ENCODE measurements at places on chromosomes 12 and 14. TPM values are rescaled to one million over a fixed set of nuclear protein-coding genes. Genes with fewer than 3 reads are reported as not detected.

The LALBA gene
- polyA plus RNA-seq = not detected

The RBP5 gene
- polyA plus RNA-seq = 0.11 TPM

The LPAR5 gene
- polyA plus RNA-seq = 0.23 TPM

- no peaks in the 10 kb centered on the region for H3K27me3 ChIP-seq
- no peaks in the 10 kb centered on the region for H3K4me1 ChIP-seq
- no peak for DNase-seq
- no peaks in the 10 kb centered on the region for H3K36me3 ChIP-seq
- no peak overlapping the region for H3K4me3 ChIP-seq
- no peak overlapping the region for H3K27ac ChIP-seq
Observed at GRCh38 chr12:130743176-130743575, 27.1 kb upstream of the RIMBP2 start.

DNA sequence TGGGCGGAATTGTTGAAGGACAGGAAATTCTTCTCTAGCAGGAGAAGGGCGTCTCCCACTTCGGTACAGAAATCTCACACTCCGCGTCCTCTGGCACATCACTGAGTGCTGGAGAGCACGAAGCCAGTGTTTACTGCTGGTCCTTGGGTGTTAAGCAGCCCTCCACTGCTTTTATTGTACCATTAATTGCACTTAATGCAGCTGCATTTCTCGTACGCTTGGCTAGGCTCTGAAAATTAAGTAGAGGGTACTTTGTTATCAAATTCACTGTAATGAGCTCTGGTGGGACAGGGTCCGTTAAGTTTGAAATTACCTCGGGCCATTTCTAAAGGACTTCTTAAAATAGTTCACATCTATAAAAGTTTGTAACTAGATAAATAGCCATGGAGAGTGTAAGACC, 411.2 kb downstream of the NPAS3 start:
- H3K4me3 ChIP-seq = no peak overlapping the region
- peaks cover under 1% of the 10 kb centered on the region for H3K27me3 ChIP-seq
- no peak for DNase-seq

DNA sequence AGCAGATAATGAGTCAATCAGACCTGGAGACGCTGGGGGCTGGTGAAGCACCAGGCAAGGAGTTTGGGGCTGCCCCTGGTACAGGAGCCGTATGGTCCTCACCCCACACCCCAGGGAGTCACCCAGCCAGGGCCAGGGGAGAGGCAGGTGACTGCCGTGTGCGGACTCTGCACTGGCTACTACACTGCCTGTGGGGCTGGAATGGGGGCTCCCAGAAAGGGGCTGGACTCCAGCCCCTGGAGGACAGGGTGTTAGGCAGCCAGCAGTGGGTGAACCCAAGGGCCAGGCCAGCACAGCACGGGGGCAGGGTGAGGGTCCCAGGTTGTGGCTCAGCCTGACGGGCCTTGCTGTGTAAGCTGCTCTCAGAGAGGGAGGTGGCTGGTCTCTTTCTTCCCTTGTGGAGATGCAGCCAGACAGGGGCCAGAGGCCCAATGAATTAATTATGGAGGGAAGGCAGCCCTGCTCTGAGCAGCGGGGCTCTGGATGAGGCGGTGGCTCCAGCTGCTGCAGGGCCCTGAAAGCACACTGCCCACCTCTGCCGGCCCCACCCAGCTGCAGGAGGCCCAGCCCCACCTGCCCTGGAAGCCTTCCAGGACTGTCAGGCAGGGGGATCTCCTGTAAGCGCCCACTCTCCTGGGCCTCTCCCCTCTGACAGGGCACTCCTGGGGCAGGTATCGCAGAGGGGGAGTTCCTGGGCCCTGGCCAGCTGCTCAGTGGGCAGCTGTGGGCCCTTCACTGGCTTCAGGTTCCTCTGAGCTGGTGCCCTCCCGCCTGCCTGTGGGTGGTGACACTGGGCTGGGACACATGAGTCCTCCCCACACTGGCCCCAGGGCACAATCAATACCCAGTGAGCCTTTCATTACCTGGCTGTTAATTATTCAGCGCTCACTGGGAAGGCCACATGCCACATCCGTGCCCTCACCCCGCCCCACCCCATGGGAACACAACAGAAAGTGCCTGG, 142.5 kb upstream of the C14orf180 start:
- H3K27ac ChIP-seq = peak overlapping the region; percentile 89
- H3K27me3 ChIP-seq = no peaks in the 10 kb centered on the region
- H3K4me1 ChIP-seq = peaks cover 16% of the 10 kb centered on the region
- H3K36me3 ChIP-seq = no peaks in the 10 kb centered on the region
- no peak for DNase-seq

GRCh38 chr12:6691473-6691872, 2.3 kb upstream of the ZNF384 start:
- H3K36me3 ChIP-seq = no peaks in the 10 kb centered on the region
- H3K4me1 ChIP-seq = peaks cover 21% of the 10 kb centered on the region
- H3K27ac ChIP-seq = no peak overlapping the region
- no peak overlapping the region for H3K4me3 ChIP-seq
- no peak for DNase-seq

GRCh38 chr12:48237162-48237561, 34.1 kb upstream of the OR10AD1 start:
- no peak overlapping the region for H3K27ac ChIP-seq
- no peaks in the 10 kb centered on the region for H3K36me3 ChIP-seq
- no peak for DNase-seq
- peaks cover 3% of the 10 kb centered on the region for H3K27me3 ChIP-seq

- peak; percentile 50 for DNase-seq
- H3K27ac ChIP-seq = no peak overlapping the region
- no peaks in the 10 kb centered on the region for H3K27me3 ChIP-seq
- H3K4me1 ChIP-seq = no peaks in the 10 kb centered on the region
- no peak overlapping the region for H3K4me3 ChIP-seq
- no peaks in the 10 kb centered on the region for H3K36me3 ChIP-seq
Observed at GRCh38 chr14:79586989-79587598, 624.2 kb downstream of the DIO2 start.

- no peak overlapping the region for H3K4me3 ChIP-seq
- H3K36me3 ChIP-seq = no peaks in the 10 kb centered on the region
- no peak for DNase-seq
- H3K4me1 ChIP-seq = no peaks in the 10 kb centered on the region
- no peak overlapping the region for H3K27ac ChIP-seq
Observed at GRCh38 chr12:114238808-114239207, 167.1 kb downstream of the TBX5 start.

DNA sequence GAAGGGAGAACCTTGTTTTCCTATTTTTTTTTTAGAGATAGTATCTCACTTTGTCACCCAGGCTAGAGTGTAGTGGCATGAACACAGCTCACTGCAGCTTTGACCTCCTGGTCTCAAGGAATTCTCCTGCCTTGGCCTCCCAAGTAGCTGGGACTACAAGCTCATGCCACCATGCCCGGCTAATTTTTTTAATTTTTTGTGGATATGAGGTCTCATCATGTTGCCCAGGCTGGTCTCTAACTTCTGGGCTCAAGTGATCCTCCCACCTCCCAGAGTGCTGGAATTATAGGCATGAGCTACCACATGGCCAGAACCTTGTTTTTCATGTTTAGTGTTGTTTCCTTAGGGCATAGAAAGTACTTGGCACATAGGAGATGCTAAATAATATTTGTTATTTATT, 13.5 kb downstream of the MANSC1 start:
- H3K4me3 ChIP-seq = no peak overlapping the region
- H3K27me3 ChIP-seq = no peaks in the 10 kb centered on the region
- peaks cover 5% of the 10 kb centered on the region for H3K36me3 ChIP-seq
- H3K4me1 ChIP-seq = peaks cover 44% of the 10 kb centered on the region
- no peak for DNase-seq

GRCh38 chr14:96109596-96110355, 70.6 kb downstream of the C14orf132 start:
- H3K27me3 ChIP-seq = no peaks in the 10 kb centered on the region
- H3K27ac ChIP-seq = no peak overlapping the region
- H3K4me3 ChIP-seq = no peak overlapping the region
- no peaks in the 10 kb centered on the region for H3K4me1 ChIP-seq

DNA sequence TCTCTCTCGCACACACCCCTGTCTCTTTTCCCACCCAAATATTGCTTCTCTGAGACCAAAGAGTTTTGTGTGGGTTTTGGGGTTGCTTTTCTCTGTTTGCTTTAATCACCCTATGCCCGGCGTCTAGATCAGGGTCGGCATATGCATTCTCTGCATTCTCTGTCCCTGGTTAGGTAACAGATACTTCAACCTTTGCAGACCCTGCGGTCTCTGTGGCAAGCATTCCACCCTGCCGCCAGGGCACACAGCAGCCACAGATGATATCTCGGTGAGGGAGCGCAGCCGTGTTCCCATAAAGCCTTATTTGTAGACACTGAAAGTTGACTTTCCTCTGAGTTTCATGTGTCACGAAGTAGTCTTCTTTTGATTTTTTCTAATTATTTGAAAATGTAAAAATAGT, 110.4 kb upstream of the FZD10 start:
- H3K36me3 ChIP-seq = no peaks in the 10 kb centered on the region
- no peaks in the 10 kb centered on the region for H3K4me1 ChIP-seq
- no peak for DNase-seq
- no peak overlapping the region for H3K27ac ChIP-seq
- no peak overlapping the region for H3K4me3 ChIP-seq

DNA sequence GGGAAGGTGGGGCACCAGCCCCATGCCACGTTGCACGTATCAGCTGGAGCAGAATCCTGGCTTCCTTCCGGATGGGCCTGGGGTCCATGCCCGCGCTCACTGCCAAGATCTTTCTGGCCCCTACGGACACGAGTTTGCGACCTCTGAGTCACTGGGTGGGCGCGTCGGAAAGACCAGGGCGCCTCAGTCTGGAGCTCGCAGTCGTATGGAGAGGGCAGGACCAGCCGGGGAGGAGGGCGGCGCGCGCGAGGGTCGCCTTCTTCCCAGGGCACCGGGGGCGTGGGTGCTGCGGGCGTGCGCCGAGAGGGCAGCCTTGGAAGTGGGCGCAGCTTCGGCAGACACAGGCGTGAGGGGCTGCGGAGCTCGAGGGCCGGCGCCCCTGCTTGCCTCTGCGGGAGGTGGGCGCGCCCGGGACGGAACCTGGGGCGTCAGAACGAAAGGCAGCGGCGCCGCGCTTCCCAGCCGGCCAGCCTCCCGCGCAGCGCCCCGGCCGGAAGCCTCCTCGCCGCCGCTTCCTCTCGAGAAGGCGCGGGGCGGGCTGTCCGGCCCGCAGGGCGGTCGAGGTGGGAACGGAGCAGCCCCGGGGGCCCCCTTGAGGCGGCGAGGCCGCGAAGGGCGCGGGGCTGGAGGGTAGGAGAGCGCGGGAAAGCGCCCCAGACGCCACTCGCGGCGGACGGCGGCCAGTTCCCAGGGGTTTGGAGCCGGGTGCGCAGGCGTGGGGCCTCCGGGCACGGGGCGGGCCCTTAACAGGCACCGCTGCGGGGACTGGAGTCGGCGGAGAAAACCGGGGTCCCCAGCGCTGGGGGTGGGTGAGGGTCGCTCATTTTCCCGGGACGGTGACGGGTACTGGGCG, at the start of gene ARL6IP4:
ARL6IP4 (plus strand) TSS at position 499 of the 853 bp plus-strand sequence. CDS start 459 bp downstream, outside the sequence.
- H3K27me3 ChIP-seq = no peaks in the 10 kb centered on the region
- peak; percentile 69 for DNase-seq
- peak within 1 kb of the TSS; percentile 78 for H3K27ac ChIP-seq
- H3K4me1 ChIP-seq = peaks cover 43% of the 10 kb centered on the region
- peaks cover 9% of the 10 kb centered on the region for H3K36me3 ChIP-seq

- peak; percentile 20 for DNase-seq
- H3K27me3 ChIP-seq = no peaks in the 10 kb centered on the region
- H3K4me3 ChIP-seq = no peak overlapping the region
- H3K27ac ChIP-seq = no peak overlapping the region
Observed at GRCh38 chr14:72615451-72616121, 278.3 kb downstream of the DPF3 start.

- H3K4me1 ChIP-seq = no peaks in the 10 kb centered on the region
- no peaks in the 10 kb centered on the region for H3K27me3 ChIP-seq
- no peak overlapping the region for H3K27ac ChIP-seq
- H3K36me3 ChIP-seq = no peaks in the 10 kb centered on the region
Observed at GRCh38 chr14:32597771-32598170, 268.7 kb downstream of the AKAP6 start.

DNA sequence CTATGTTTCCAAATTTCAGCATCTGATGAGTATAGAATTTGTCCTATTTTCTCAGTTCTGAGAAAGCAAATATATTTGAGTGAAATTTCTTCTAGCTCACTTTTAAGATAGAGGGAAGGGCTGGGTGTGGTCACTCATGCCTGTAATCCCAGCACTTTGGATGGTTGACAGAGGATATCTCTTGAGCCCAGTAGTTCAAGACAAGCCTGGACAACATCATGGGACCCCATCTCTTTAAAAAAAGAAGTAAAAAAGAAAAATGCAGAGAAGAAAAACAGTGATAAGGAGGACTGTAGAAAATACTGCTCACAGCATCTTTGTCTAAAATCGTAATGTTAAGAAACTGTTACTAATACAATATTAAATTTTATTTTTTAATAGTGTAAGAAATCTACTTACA, 2.3 kb upstream of the OR6C70 start:
- DNase-seq = no peak
- no peak overlapping the region for H3K4me3 ChIP-seq
- H3K4me1 ChIP-seq = no peaks in the 10 kb centered on the region

- DNase-seq = peak; percentile 99
- H3K36me3 ChIP-seq = no peaks in the 10 kb centered on the region
- peak overlapping the region; percentile 91 for H3K27ac ChIP-seq
- peaks cover 64% of the 10 kb centered on the region for H3K4me1 ChIP-seq
Observed at GRCh38 chr12:124518051-124518932, 49.1 kb downstream of the NCOR2 start.

- H3K27me3 ChIP-seq = no peaks in the 10 kb centered on the region
- no peak overlapping the region for H3K4me3 ChIP-seq
- peak; percentile 26 for DNase-seq
- H3K36me3 ChIP-seq = no peaks in the 10 kb centered on the region
Observed at GRCh38 chr14:33676135-33676566, 274.7 kb downstream of the EGLN3 start.

DNA sequence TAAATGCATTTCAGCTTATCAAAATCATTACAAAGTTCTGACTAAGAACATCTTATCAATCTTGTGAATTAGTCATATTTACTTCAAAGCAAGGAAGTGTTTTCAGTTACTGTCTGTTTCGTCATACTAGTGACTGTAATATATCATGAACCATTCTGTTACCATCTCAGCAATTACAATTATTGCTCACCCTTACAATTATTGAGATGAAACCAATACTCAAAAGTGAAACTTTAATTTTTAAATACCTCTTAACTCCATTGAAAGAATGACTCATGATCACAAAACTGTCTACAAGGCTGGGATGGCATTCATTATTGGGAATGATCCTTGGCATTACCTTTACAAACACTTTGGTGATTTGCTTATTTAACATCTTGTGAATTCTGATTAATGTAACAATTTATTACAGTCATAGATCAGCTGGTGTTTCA, 90.3 kb downstream of the RPS6KA5 start:
- DNase-seq = peak; percentile 58
- H3K4me1 ChIP-seq = peaks cover 12% of the 10 kb centered on the region
- no peak overlapping the region for H3K4me3 ChIP-seq
- no peak overlapping the region for H3K27ac ChIP-seq

DNA sequence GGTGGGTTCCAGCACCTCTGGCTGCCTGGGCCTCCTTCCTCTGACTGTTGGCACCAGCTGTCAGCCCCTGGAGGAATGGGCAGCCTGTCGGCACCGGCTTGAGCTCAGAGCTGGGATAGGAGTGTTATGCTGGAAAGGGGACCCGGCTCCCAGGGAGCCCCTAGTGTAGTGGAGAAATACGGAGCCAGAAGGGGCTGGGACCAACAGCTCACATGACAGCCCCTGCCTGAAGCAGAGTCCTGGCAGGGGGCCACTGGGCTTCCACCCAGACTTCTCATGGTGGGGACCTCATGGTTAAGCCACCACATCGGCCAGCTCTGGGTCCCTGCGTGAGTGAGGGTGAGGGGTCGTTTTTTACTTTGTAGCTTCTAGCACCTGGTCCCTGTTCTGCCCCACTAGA, 174.5 kb downstream of the TSPAN9 start:
- no peaks in the 10 kb centered on the region for H3K27me3 ChIP-seq
- no peak overlapping the region for H3K27ac ChIP-seq
- H3K36me3 ChIP-seq = no peaks in the 10 kb centered on the region
- no peak for DNase-seq
- no peak overlapping the region for H3K4me3 ChIP-seq
